AG09309 (cell line): ENCODE measurements at places on chromosomes 12 and 14.
A peak's percentile ranks its signal among the peaks of the same experiment; 100 is the strongest.

GRCh38 chr12:54431911-54432814 is 13.1 kb upstream of the ITGA5 start:
- peak; percentile 42 for DNase-seq

DNA sequence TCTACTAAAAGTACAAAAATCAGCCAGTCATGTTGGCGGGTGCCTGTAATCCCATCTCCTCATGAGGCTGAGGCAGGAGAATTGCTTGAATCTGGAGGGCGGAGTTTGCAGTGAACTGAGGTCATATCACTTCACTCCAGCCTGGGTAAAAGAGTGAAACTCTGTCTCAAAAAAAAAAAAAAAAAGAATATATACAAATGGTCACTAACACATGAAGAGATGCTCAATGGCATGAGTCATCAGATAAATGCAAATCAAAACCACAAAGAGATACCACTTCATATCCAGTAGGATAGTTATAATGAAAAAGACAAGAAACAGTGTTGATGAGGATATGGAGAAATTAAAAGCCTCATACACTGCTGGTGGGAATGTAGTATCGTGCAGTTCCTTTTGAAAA is 33.6 kb upstream of the METAP2 start:
- no peak for DNase-seq

DNA sequence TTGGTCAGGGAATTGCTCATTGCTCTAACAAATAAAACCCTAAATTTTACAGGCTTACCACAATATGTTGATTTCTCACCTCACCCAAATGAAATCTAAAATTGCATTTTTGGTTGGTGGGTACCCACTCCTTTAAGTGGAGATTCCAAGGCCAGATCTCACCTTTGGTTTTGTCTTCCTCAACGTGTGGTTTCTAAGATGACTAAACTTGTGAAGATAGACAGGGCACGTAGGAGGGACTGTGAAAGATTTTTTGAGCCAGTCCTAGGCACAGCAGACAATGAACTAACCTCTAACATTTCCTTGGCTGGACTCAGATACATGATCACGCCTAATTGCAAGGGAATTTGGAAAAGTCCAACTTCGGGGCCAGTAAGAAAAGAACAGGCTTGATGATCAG is 1003.9 kb downstream of the FLRT2 start:
- no peak for DNase-seq

DNA sequence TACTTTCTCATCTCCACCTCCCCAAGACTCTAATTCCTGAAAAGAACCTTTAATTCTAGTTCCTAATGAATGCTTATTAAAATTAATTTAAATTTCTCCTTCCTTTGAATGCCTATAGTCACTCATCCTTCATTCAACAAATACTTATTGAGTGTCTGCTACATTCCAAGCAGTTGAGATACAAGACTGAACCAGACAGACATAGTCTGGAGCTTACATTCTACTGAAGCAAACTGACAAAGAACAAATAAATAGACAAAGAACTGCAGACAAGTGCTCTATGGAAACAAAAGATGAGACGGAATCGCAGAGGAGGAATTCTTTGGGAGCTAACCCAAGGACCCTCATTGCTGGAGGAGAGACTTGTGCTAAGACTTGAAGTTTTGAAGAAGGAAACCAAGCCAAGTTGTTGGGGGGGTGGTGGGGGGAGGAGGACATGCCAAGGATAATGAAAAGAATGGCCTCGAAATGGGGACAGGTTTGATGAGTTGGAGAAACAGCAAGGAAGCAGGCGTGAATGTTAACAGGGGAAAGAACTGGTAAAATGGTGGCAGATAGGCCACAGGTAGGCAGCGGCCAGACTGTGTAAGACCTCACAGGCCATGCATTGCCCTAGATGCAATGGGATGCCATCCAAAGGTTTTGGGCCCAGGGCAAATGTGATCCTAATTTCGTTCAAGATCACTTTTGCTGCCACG is 9.7 kb upstream of the TDG start:
- DNase-seq = no peak

DNA sequence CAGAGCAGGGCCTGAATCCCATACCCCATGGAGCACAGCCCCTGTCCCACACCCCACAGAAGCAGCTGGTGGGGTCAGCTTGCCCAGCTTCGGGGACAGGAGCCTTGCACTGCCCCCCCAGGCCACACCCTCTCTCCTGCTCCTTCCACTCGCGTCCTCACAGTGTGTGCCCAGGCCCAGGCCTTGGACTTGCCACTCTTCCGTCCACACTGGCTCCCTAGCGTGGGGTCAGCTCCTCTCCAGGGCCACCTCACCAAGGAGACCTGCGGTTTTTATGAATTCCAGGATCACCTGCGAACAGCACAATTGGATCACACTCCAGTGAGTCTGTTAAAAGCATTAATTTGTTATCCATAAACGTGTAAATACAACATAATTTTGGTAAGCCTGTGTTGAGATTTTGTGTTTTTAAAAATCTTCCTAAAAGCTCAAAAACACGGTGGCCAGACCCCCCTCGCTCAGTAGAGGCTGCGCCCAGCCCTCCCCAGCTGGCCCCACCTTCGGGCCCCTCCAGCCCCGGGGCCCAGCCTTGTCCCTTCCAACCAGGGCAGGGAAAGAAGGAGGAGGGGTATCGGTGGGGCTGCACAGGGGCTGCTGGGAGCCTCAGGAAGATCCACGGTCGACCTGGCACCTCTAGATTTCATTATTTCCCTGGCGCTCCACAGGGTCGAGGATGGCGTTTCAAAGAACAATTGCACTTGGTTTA is 12.0 kb downstream of the GALNT9 start:
- no peak for DNase-seq

DNA sequence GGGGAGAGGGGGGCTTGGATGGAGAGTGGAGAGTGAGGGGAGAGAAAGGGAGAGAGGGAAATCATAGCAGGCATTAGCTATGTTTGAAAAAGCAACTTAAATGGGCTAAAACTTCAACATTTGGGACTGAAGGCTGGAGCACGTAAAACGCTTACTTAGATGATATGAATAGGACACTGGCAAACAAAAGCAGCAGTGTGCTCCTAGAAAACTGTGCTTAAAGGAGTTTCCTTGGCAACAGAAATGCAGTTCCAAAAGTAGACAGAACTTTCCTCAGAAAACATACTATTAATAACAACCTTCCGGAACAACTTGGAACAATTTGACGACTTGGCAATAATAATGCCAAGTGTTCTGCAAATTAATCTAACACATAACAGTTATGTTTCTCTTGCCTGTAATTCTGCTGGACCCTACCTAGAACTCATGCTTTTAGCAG is 235.5 kb upstream of the NPAS3 start:
- no peak for DNase-seq

DNA sequence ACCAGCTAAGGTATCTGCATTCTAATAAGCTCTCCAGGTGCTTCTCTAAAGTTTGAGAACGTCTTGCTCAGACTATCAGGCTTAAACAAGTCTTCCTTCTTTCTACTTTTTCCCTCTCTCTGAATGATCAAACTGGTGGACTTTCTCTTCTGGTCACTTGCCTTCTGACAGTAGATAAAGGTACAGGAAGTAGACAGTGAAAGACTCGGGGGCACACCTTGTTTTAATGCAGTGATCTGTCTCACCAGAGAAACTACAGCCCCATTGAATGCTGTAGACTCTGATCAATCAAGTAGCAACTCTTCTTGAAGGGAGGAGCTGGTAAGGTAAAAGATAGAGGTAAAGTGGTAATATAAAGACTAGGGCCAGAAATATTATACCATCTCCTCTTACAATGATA is 48.1 kb upstream of the ATXN7L3B start:
- no peak for DNase-seq

DNA sequence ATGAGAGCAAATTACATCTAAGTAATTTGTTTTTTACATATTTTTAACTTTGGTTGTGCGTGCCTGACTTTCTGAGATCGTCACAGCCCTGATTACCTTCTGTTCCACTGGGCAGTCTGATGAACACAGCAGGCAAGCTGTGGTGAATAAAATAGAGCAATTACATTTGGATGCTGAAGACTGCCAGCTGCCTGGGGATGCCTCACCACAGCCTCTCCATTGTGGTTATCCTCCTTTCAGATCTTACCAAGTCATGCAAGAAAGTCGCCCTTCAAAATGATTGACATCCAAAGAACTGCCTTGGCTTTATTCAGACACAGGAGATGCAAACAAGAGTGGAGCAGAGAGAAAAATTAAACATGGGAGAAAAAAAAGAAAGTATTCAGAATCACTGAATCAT is 456.6 kb upstream of the TMPO start:
- DNase-seq = no peak

- DNase-seq = no peak
Measured at GRCh38 chr14:76643887-76644286, 117.4 kb upstream of the VASH1 start.

DNA sequence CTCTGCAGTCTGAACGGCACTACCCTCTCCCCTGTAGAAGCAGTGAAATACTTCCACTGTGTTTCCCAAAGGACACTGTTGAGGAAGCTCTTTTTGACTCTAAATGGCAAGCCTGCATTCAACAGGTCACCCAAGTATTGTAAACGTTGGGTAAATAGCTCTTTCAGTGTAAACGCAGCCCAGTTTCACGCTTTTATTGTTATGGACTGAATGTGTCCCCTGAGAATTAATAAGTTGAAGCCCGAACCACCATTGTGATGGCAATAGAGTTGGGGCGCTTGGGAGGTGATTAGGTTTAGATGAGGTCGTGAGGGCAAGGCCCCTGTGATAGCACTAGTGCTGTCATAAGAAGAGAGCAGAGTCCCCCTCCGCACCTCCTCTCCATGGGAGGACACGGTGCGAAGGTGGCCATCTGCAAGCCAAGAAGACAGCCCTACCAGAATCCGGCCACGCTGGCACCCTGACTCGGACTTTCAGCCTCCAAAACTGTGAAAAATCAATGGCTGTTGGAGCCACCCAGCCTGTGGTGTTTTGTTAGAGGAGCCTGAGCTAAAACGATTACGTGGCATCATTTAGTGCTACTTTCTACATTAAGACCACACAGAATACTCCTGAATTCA is 1.1 kb downstream of the SERPINA10 start:
- DNase-seq = no peak

- no peak for DNase-seq
Measured at GRCh38 chr12:25328072-25328712, 77.5 kb upstream of the KRAS start.

- DNase-seq = no peak
Measured at GRCh38 chr12:107619831-107620230, 65.8 kb upstream of the PWP1 start.

- peak; percentile 91 for DNase-seq
Measured at GRCh38 chr12:105418229-105418628, 87.7 kb downstream of the C12orf75 start.

DNA sequence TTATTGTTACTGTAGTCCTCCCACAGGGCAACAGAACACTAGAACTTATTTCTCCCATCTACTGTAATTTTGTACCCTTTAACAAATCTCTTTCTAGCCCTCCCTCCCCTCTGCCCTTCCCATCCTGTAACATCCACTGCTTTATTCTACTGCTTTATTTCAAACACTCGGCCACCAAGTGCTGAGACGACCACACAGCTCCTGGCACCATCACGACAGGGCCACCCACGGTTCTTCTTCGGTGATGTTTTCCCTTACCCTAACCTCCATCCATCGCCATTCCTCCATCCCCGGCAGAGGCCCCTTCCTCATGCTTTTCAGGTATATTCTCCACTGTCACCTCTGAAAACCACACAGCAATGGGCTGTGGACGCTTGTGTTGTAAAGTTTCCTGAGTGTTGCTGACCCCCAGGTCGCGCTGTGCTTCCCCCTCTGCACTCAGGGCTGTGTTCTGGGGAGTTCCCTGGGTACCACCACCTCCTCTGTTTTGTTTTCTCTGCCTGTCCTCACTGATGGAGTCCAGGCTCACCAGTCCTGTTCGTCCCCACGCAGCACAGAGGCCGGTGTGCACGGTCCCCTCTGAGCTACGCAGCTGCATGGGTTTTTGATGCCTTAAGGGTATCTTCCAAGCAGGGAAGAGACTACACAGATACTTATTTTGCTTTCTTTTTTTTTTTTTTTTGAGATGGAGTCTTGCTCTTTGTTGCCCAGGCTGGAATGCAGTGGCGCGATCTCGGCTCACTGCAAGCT is 207.2 kb upstream of the TMEM132C start:
- no peak for DNase-seq

DNA sequence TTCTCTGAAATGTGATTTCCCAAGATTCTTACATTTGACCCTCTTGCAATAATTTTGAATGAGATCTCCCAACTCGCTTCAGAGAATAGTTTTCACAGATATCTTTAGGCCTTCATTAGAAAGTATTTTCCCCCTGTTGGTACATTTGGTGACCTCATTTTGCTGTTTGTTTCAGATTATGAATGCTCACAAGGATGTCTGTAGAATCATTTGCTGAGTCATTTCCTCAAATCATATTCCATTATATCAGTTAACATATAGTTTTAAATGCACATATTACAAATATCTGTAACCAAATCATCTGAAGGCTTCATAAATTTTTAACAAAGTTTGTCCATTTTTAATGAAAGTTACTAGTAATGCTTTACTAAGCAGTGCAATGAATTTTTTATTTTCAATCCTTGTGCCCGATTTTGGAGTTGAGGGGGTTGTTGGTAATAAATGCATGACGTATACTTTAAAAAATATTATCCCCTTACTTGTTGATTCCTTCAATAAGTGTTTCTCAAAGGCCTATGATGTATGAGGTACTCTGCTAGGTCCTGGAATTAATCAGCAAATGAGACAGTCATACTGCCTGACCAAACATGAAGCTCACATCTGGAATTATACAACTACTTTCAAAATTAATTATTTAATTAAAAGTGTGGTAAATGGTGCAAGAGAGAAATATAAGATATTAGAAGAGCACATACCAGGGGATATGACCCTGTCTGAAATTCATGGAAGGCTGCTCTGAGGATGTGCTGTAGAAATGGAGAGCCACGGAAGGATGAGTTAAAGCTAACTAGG is 126.9 kb upstream of the RAP1B start:
- no peak for DNase-seq

GRCh38 chr12:64627771-64628170 is 17.5 kb downstream of the RASSF3 start:
- peak; percentile 44 for DNase-seq

GRCh38 chr12:6626654-6627283 is 9.0 kb downstream of the LPAR5 start:
- DNase-seq = no peak
